DND-41 (cell line): ENCODE measurements at places on chromosomes 12 and 14.
A peak's percentile ranks its signal among the peaks of the same experiment; 100 is the strongest.

- no peak for DNase-seq
Observed at GRCh38 chr12:71475280-71475679, 35.7 kb downstream of the LGR5 start.

DNA sequence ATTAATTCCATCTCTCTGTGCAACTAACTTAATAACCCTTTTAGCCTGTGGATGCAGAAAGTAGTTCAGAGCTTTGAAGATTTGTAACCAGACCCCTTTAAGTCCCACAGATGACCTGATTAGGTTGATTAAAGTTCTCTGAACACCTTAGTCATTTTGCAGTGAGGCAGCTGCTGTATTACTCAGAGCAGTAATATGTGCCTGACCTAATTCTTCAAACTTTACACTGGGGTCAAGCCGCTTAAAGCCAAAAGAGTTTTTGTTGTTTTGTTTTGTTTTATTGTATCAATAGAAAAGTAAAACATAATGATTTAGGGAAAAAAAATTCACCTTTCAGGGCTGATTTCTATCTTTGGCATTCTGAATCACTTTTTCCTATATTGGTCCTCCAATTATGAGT is 78.6 kb upstream of the PLEKHG7 start:
- DNase-seq: no peak

DNA sequence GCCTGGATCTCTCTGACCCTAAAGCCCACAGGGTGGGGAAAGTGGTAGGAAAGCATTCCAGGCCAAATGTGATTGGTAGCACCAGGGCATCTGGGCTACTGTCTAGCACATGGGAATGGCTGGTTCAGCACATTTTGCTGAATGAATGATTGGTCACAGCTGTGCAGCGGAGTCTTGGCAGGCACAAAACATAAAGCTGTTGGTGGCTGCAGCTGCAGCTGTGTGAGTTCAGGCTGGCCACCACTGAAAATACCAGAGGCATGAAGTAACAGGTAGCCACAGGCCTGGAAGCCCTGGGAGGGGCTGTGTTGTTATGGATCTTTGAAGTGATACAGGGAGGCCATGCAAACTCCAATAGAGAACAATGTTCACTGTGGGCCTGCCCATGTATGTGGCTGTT is 72.7 kb downstream of the MYRFL start:
- no peak for DNase-seq

GRCh38 chr12:3137268-3137781 is 60.1 kb downstream of the TSPAN9 start:
- DNase-seq: no peak

DNA sequence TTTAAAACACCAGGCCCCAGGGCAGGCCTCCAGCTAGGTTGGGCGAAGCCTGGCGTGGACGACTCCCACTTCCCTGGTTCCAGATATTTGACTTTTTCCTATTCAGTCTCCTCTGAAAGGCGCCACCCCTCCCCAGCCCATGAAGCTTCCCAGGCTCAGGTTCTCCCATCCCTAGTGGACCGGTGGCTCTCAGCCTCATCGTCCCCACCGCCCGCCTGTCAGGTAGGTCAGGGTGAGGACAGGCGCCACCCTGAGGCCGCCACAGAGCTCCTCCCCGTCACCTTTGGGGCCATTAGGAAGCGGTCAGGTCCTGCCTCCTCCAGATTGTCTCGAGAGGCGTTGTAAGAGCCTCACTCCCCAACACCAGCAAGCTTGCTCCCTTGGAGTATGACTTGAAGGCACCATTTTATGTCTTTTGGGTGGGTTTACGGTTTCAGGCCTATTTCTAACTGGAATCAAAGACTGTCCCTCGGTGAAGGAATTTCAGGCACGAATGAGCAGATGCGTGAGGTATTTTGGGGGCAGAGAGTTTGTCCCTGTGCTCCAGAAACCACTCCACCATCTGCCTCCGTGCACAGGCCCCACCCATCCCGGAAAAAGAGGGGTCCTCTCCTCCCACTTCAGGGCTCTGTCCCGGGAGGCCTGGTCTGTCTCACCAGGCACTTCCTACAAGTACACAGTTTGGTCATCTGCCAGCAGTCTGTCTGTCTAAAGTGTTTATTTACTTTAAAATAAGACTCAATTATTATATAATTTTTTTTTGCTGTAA is 55.6 kb downstream of the TSPAN9 start:
- no peak for DNase-seq

- no peak for DNase-seq
Observed at GRCh38 chr14:95495538-95496025, 20.9 kb downstream of the SYNE3 start.

- no peak for DNase-seq
Observed at GRCh38 chr14:23877538-23878180, 75.9 kb upstream of the DHRS4 start.

- no peak for DNase-seq
Observed at GRCh38 chr12:42705863-42706262, 116.3 kb upstream of the PRICKLE1 start.

GRCh38 chr14:95034788-95035187 is 122.5 kb downstream of the DICER1 start:
- DNase-seq: no peak

DNA sequence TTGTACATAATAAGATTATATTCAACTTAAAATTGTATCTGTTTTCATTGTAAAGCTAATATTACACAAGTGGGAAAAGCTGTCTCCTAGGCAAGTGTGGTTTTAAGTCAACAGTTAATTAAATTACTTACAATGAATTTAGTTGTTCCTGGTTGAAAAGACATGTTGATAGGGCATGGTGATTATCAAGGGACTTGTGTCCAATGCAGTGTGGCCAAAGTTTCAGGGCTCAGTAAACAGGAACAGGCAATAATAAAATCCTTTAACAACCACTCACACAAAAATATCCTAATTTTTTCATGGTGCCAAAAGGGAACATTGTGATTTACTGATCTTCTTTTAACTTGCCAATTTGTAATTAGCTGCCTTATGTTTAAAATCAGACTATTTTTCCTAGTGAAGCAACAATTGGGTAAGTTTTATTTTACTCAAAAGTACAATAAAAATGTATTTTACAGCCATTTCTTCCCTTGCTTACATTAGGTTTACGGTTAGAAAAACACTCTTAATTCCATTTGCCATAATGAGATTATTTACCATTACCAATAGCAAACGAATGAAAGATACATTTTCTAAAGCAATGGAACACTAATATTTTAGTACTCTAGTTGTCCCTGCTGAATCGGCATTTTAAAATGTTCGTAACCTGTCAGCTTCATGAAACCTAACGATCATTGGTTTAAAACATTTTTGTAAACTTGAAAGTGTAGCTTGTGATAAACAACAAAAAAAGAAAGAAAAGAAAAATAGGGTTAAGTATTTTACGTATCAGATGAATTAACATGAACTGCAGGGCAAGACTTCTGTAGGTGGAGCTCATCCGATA is 1.8 kb upstream of the WNK1 start:
- no peak for DNase-seq

DNA sequence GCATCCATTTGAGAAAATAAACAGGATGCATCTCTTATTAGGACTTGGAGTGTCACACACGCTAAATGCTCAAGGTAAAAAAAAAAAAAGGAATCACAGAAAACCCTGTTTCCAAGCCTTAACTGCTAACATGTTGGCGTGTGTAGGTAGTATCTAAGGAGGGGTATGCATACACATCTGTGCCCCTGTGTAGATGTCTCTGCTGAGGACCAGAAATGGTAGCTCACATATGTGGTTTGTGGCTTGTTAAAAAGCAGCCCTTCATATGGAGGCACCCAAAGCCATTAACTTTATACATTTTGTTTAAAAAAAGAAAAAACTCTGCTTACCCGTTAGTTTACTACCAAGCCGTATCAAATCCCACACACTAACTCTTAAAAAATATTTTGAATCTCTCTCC is 314.1 kb downstream of the SNAPC1 start:
- DNase-seq: peak; percentile 18

DNA sequence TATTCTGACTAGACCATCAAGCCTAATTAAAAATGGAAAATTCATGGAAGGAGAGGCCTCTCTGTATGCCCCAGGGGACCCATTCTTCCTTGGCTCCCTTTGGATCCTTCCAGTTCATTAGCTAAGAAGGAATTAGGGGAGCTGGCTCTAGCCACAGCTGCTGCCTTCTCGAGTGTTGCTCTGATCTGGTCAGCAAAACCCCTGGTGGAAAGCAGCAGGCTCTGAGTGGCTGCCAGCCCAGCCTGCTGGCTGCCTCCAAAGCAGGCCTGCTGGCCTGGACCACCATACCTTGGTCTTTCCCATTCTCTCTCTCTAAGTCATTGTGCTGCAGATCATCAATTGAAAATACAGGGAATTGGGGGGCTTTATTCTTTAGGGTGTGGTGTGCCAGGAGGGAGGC is 29.0 kb upstream of the AKAP6 start:
- DNase-seq: no peak

GRCh38 chr14:77219591-77219990 is 38.0 kb downstream of the TMEM63C start:
- DNase-seq: no peak

DNA sequence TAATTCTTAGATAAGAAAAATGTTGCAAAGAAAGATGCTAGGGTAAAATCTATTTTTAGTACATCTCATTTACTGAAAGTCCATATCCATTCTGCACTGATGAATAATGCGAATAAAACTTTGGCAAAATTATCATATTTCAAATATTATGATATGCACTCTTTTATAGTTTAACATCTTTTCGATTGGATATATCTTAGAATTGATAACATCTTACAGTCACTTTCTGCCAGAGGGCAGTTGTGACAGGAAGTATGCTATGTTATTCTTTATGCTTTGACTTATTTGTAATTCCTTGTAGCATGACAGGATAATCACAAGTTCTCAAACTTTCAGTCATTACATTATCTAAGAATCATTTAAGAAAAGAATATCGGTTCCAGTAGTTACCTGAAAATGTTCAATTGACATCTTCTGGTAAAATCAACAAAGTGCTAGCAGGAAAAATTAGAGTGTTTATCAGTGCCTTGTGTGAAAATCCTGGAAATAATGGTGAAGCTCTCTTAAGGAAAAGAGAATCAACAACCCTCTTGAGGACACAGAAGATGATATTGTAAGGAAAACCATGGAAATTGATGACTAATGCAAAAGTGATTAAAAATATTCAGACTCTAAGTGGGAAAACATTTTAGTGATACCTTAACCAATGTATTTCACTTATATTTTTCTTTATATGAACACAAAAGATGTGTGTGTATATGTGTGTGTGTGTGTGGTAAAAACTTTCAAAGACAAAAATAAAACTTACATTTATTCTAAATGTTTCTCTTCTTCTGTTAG is 95.5 kb downstream of the SLC6A15 start:
- no peak for DNase-seq

- no peak for DNase-seq
Observed at GRCh38 chr12:52391618-52392002, 6.2 kb upstream of the KRT84 start.

- DNase-seq: no peak
Observed at GRCh38 chr12:41683023-41683422, 461.7 kb downstream of the GXYLT1 start.

GRCh38 chr12:6204533-6205143 is 4.4 kb downstream of the CD9 start:
- DNase-seq: no peak

DNA sequence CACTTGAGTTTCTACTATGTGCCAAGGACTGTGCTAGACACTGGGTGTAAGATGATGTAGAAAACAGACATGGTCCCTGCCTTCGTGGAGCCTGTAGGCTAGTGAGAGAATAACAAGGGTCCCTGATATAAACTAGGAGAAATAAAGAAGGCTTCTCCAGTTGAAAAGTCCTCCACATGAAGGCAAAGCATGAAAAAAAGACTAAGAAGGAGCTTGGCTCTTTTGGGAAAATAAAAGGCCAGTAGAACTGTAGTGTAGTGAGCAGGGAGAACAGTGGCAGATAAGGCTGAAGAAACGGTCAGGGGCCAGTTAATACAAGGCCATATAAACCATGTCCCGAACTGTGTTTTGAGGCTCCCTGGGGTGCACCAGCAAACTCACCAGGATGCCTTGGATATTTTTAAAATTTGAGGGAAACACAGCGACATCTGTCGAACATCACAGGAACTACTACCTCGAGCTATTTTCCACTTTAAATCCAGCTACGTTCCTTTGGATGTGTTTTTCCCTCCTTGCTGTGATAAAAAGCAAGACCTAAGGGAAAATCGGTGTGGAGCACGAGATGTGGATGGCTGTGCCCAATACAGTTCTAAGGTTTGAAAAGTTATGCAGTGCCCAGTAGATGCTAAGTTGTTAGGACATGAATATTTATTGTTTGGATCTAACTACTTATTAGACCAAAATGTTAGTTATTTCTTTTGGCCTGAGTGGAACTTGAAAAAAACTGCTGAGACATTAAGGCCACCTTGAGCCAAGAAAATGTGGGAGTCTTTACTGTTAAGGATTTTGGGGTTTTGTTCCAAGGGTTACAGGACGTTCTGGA is 8.5 kb upstream of the CFL2 start:
- DNase-seq: peak; percentile 43

DNA sequence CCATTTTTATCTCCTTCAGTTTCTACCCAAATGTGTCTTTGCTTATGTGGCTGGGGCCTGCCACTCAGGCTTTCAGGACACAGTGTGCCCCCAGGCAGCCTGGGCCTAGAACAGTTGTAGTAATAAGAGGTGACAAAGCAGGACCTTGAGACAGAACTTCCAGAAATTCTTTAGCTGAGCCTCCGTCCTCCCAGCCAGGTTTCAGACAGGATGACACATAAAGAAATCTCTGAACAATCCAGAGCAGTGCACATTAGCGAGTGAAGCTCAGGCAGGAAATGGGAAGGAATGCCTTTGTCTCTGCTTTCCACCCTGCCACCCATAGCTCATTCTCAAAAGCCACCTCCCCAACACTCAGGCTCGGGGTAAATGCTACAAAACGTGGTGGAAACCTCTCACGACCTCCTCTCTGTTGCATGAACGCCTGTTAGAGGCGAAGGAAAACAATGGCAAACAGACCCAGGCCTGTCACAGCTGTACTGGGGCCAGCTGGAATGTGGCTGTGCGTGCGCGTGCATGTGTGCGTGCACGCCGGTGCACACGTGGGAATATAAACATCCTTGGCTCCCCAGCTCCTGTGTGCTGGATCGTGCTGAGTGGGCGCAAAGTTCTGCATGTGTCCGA is 286.7 kb downstream of the ZFP36L1 start:
- DNase-seq: no peak

- DNase-seq: no peak
Observed at GRCh38 chr14:95675486-95675885, 10.7 kb upstream of the TCL1B start.

GRCh38 chr14:90105756-90106155 is 44.0 kb downstream of the KCNK13 start:
- DNase-seq: no peak

DNA sequence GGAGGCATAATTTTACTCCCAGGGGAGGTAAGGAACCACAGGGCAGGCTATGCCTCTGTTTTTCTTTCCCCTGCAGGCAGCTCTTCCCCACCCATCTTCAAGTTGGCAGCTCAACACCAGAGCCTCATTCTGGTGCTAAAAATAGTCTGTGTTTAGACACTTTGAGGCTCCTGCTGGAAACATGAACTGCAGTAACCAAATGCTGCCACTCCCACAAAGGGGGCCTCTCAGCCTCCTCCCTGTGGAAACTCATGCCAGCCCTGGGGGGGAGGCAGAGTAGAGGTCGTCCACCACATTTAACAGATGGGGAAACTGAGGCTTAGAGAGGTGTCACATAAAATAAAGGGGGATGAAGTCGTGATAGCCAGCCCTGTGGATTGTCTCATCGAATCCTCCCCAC is 61.4 kb downstream of the WSCD2 start:
- DNase-seq: no peak

GRCh38 chr14:97224016-97224415 is 426.8 kb downstream of the VRK1 start:
- DNase-seq: no peak
